ENCODE measurements at places on chromosomes 2 and 18.
A peak's percentile ranks its signal among the peaks of the same experiment; 100 is the strongest.

GRCh38 chr2:156797832-156798231 is 361.7 kb downstream of the GPD2 start:
- no peak for DNase-seq

GRCh38 chr2:158973116-158973956 is 4.9 kb downstream of the TANC1 start:
- DNase-seq: no peak

- DNase-seq: no peak
Measured at GRCh38 chr2:174681099-174682006, 82.9 kb downstream of the CHRNA1 start.

- DNase-seq: no peak
Measured at GRCh38 chr2:160794926-160795325, 301.3 kb upstream of the RBMS1 start.

GRCh38 chr2:40434731-40435271 is 17.1 kb downstream of the SLC8A1 start:
- DNase-seq: no peak

- DNase-seq: no peak
Measured at GRCh38 chr18:10760986-10761385, 235.2 kb downstream of the NAPG start.

- no peak for DNase-seq
Measured at GRCh38 chr2:55732854-55733253, 39.2 kb upstream of the PNPT1 start.

- no peak for DNase-seq
Measured at GRCh38 chr18:62737241-62737873, 22.0 kb downstream of the PHLPP1 start.

DNA sequence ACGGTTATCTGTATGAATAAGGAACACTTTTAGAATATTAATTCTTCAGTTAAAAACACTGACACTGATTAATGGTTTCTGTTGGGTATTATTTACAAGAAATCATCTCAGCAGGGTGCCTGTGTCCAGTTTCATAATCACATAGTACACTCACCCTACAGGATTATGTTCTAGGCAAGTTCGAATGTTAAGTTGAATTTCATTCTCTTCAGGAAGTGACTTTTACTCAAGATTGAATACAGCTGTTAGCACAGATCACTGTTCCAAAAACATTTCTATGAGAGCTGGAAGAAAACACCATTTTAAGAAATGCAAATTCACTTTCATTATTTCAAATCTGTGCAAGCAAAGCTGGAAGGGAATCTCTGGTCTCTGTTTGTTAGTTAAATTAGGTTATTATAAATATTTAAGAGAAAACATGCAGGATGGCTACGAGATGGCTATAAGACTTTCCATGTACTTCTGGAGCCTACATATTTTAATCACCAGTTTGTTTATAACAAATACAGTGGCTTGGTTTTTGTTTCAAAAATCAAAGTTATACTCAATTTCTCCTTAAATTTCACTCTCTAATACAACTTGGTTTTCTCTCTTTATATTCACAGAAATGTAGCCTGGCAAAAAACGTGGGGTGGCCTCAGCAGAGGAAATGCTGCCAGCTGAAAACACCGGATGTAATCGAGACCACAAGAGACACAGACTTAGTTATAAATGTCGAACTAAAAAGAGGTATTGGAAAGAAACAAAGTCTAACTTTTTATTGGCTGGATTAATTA is 65.8 kb downstream of the RBMS1 start:
- DNase-seq: peak; percentile 45

Measured in activated T-cell treated with anti-CD3 and anti-CD28 coated beads, Interleukin-2, amount 50 U/mL, for 72 hours (primary cell).